ENCODE measurements at places on chromosomes 3 and 15.

GRCh38 chr15:88057836-88058235 lies 198.7 kb downstream of the NTRK3 start:
- no peak for DNase-seq

GRCh38 chr3:66211779-66212178 lies 9.0 kb upstream of the SLC25A26 start:
- no peak for DNase-seq

GRCh38 chr15:85947936-85948335 lies 131.7 kb upstream of the AGBL1 start:
- no peak for DNase-seq

GRCh38 chr15:85621094-85621493 lies 173.6 kb downstream of the KLHL25 start:
- DNase-seq: no peak

DNA sequence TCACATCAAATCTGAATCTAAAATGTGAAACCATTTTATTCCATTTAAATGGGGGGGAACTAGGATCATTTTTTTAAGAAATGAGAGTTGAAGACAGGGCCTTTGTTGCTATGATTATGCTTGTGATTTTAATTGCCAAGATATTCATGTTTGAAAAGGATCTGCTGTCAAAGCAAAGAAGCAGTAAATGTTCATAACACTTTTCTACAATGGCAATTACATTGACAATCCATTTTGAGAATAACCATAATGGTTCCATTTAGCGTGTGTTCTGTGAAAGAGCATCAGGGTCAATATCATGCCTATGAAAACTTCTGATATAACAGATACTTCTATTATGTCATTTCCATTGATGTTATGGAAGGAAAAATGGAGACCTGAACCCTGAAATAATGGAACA lies 745.8 kb upstream of the SGO1 start:
- no peak for DNase-seq
